ENCODE measurements at places on chromosomes 13 and 19. TPM values are rescaled to one million over a fixed set of nuclear protein-coding genes. Genes with fewer than 3 reads are reported as not detected.

- no peak for DNase-seq
Measured at GRCh38 chr13:43054803-43055802, 31.7 kb downstream of the DNAJC15 start.

DNA sequence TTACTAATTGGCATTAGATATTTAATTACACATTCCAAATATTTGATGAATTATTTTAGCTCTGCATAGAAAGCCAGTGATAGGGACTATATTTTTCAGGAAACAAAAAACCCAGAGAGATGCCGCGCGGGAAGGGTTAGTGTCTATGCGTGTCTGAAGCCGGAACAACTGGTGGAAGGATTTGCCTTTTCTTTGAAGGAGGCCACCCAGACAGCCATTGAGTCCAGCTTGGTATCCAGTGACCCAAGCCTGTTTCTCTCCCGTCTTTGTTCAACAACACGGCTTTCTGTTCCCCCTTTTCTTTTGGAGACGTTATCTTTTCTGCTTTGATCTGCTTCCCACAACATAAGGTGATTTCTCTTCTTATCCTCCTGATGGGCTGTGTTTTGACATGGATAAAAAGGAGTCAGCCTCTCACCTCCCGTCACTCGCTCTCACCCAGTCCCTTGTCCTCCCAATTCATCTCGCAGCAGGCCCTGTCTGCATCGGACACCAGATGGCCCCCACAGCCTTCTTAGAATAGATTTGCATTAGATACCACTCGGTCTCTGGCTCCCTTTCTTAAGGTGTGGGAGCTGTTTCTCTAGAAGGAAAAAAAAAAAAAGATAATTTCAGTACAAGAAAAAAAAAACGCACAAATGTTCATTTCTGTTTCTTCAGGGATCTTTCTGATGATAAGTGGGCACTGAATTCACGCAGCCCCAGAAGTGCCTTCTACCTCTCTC is 361.8 kb downstream of the ZNF536 start:
- no peak for DNase-seq

KLF2 gene
- total RNA-seq = 124 TPM

DNA sequence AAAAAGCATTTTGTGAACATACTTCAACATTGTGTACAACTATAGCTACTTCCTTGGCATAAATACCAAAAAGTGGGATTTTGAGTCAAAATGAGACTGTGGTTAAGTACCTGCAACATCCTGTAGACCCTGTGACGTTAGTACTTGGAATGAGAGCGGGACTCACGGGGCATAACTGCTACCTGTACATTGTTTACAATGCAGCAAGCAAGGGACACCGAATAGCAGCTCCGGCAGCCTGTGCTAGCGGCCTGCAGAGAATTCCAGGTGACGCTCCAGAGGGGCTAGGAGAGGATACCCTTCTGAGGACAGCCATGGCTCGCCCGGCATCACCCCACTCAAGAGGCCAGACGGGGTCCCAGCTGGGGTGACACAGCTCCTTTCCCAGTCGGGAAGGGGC is 824 bp upstream of the ZNF331 start:
- DNase-seq = no peak

DNA sequence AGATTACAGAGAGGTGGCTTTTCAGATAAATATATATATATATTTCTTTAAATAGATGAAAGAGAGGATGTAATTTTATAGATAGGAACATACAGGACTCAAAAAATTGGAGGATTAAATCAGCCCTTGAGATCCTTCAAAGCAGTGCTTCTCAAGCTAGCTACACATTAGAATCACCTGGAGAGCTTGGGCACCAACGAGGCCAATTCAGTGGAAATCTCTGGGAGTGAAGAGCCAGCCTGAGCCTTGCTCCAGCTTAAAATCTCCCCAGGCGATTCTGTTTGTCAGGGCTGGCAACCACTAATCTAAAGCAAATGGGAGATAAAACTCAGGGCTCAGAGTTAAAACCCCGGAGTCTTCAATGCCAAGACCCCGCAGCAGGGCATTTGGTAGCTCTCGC is 15.0 kb upstream of the CLN5 start:
- no peak for DNase-seq

DNA sequence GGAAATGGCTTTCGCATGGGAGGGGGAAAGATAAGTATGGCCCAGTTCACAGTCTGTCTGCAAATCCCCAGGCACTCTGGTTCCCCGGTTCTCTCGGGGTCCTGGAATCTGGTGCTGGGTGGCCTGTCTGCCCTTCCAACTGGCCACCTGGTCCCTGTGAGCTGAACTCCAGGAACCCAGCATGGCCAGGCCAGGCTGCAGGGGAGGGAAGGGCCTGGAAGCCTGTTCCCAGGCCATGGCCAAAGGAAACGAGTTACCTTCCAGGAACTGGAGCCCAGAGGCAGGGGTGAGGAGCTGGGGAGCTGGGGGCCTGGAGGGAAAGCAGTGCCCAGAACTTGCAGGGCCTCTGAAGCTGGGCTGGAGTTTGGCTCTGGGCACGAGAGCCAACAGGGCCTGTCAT is 19.1 kb upstream of the PNMA8C start:
- DNase-seq = no peak

ZNF649 gene
- total RNA-seq = 12.4 TPM

ZNF700 gene
- 24.1 TPM for total RNA-seq

COL5A3 gene
- not detected for total RNA-seq

MAN2B1 gene
- 102 TPM for total RNA-seq

DNA sequence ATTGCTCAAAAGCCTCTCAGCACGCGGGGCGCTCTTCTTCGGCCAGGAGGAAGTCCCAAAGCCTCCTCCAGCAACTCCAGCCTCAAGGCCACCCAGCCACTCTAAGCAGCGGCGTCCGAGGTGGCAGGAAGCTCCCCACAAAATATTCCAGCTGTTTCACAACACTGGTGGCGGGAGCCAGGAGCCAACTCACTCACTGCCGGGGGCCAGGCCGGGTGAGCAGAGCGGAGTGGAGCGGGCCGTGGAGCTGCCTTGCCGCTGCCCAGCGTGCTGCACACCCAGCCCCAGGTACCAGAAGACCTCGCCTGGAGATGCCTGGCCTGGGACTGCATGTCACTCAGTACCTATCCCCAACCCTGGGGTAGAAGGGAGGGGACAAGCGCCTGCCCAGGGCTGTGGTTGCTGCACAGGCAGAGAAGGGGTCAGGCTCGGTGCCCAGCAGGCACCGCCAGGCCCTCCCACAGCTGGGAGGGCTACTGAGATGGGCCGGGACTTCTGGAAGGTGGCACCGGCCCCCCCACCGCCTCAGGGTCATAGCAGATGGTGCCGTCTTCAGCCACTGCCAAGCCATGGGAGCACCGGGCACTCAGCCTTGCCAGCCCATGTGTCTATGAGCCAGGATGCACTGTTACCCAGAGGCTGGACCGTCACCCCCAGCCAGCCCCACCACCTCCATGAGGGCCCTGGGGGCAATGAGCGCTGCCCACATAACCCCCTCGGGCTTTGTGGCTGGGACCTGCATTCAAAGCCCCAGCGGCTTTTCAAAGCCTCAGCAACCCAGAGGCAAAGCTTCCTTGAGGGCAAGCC is 59.2 kb downstream of the MLLT1 start:
- no peak for DNase-seq
